ENCODE measurements at places on chromosomes 3 and 15. TPM values are rescaled to one million over a fixed set of nuclear protein-coding genes. Genes with fewer than 3 reads are reported as not detected.

DNA sequence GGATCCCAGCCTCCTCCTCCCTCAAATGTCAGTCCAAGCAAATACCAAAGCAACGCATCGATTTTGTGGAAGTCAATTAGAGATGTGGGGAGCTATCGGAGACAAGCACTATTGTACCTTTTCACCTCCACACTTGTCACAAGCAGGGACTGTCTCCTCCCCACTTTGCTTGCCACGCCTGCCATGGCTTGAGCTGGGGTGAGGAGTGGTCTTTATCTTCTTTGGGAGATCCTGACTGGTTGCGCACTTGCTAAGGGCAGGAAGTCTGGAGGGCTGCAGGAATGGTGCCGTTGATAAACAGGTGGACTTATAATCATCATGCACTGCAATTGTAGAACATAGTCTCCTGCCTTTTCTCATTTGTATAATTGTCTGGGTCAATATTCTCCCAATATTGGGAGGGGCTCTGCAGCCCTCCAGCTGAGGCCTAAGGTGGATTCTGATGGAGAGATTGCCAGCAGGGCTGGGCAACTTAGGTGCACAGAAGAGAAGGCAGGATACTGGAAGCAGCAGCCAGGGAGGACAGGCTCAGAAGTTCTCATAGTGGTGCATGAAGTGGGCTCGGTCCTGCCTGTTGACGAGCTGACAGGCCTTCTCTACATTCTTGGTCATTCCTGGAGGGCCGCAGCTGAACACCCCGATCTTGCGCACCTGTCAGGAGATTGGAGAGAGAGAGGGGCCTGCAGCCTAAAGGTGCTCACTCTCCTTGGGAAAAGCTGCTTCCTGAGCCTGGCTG is 20.2 kb downstream of the DUOX2 start:
- DNase-seq: no peak
- no peaks in the 10 kb centered on the region for H3K36me3 ChIP-seq
- H3K4me3 ChIP-seq: no peak overlapping the region
- H3K27me3 ChIP-seq: peaks cover 8% of the 10 kb centered on the region
- no peak overlapping the region for H3K27ac ChIP-seq
- H3K4me1 ChIP-seq: no peaks in the 10 kb centered on the region

- DNase-seq: no peak
- H3K27ac ChIP-seq: no peak overlapping the region
- H3K36me3 ChIP-seq: no peaks in the 10 kb centered on the region
- no peaks in the 10 kb centered on the region for H3K27me3 ChIP-seq
- H3K4me1 ChIP-seq: no peaks in the 10 kb centered on the region
- no peak overlapping the region for H3K4me3 ChIP-seq
Observed at GRCh38 chr15:35107122-35107521, 22.0 kb upstream of the NANOGP8 start.

DNA sequence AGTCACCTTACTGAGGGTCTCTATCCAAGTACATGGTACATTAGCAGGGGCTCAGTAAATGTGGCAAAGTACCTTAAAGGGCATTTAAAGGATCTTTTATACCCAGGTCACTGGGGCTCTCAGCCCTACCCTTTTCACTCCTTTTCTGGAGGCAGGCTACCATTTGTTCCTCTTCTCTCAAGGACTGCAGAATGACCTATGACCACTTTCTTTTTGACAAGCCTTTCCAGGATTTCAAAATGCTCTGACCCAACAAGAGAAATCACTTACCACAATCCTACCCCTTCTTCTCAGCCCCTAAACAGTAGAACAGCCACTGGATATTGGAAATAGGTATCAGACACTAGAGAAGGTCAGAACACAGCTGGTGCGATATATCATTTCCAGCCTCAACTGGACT is 221.8 kb upstream of the TPRG1 start:
- H3K4me3 ChIP-seq: no peak overlapping the region
- peaks cover 12% of the 10 kb centered on the region for H3K4me1 ChIP-seq
- H3K27ac ChIP-seq: no peak overlapping the region
- peaks cover 10% of the 10 kb centered on the region for H3K27me3 ChIP-seq
- H3K36me3 ChIP-seq: peaks cover 3% of the 10 kb centered on the region

MORC1 gene
- total RNA-seq: not detected

DNA sequence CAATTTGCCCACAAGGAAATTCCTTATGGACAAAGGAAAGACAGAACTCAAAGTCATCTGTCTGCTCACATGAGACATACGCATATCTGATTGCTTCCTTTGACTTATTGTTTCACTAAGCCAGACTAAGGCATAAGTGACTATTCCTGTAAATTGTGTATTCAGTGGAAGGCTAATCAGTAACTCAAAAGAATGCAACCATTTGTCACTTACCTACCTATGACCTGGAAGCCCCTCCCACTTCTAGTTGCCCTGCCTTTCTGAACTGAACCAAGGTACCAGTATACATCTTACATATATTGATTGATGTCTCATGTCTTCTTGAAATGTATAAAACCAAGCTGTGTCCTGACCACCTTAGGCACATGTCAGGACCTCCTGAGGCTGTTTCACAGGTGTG is 53.5 kb upstream of the PROK2 start:
- no peaks in the 10 kb centered on the region for H3K4me1 ChIP-seq
- DNase-seq: no peak
- H3K27me3 ChIP-seq: peaks cover 8% of the 10 kb centered on the region
- no peaks in the 10 kb centered on the region for H3K36me3 ChIP-seq
- H3K27ac ChIP-seq: no peak overlapping the region

Measured in activated naive CD8-positive, alpha-beta T cell treated with anti-CD3 and anti-CD28 coated beads, Interleukin-2, amount 10 ng/mL, durations not matched to agents 7 days and 5 days (primary cell).